Activated CD4-positive, alpha-beta memory T cell treated with anti-CD3 and anti-CD28 coated beads, Interleukin-2, amount 10 ng/mL, durations not matched to agents 7 days and 5 days (primary cell): ENCODE measurements at places on chromosomes 16 and 17.
A peak's percentile ranks its signal among the peaks of the same experiment; 100 is the strongest.

GRCh38 chr17:2394775-2395201 is 6.1 kb downstream of the MNT start:
- DNase-seq = no peak

DNA sequence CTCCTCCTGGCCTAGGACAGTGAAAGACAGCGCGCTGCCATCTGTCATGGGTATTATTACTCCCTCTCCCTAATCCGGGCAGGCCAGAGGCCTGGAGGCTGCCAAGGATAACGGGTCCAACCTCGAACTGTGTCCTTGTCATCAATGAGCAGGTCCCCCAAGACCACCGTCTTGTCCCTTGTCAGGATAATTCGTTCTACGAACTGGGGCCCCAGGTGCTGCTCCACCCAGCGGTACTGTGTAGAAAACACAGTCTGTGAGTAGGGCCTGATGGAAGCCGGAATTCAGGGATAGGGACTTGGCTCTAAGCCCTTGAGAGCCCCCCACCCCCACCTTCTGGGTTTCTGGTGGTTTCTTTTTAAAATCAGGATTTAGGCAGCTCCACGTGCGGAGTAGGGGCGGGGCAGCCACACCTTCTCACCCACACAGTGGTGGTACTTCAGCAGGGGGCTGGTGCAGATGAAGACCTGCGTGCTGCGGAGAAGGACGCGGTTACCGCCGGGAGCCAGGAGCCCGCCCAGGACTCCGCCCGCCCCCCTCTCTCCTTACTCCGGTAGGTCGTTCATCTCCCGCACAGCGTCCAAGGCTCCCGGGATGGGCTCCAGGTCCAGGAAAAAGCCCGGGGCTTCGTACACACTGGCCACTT is 787 bp downstream of the NT5C start:
- peak; percentile 56 for DNase-seq

- DNase-seq = no peak
Observed at GRCh38 chr17:34606763-34607162, 27.4 kb downstream of the TMEM132E start.

DNA sequence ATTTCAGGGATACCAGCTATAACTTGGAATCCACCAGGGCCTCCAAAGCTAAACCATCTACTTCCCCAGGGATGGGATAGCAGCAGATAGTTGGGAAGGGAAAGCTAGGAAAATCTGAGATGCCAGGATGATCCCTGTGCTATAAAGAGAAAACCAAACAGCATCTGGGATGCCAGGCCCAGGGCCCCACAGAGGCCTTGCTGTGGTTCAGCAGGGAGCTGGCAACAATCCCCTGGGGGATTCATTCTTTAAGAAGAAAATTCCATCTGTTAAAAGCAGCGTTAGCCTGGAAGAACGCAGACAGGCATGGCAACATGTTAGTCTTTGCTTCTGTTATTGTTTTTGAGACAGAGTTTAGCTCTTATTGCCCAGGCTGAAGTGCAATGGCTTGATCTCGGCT is 16.6 kb downstream of the MYO18A start:
- no peak for DNase-seq

- DNase-seq = no peak
Observed at GRCh38 chr16:9035996-9036395, 55.4 kb upstream of the HAPSTR1 start.

DNA sequence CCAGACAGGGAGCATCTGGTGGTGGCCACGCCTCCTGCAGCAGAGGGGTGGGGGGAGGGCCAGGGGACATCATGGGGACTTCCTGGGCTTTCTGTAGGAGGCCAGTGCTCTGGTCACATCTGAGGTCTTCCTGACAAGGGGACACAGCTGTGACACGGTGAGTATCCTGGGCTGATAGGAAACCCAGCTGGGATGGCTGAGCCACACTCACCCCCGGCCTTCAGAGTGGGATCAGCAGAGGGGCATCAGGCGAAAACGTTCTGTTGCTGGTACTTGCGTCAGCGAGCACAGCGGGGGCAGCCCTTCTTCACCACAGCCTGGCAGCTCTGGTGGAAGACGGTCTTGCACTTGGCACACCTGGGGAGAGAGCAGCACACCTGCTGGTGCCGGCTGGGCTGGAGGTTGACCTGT is 122.9 kb upstream of the SMURF2 start:
- peak; percentile 12 for DNase-seq

DNA sequence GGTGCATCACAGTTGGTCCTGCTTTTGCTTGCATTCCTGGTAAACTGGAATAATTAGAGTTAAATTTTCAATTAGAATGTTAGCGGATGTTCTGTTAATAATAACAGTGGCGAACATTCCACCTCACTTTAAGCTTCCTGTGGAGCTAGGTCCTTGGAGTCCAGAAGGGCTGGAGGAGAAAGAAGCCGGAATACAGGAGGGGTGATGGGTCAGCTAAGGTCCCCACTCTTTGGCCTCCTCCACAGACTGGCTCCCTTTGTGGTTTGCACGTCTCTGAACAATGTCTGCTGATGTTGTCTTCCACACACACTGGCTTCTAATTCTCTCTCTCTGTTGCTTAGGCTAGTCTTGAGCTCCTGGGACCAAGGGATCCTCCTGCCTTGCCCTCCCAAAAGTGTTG is 35.0 kb upstream of the ETV4 start:
- DNase-seq = no peak

DNA sequence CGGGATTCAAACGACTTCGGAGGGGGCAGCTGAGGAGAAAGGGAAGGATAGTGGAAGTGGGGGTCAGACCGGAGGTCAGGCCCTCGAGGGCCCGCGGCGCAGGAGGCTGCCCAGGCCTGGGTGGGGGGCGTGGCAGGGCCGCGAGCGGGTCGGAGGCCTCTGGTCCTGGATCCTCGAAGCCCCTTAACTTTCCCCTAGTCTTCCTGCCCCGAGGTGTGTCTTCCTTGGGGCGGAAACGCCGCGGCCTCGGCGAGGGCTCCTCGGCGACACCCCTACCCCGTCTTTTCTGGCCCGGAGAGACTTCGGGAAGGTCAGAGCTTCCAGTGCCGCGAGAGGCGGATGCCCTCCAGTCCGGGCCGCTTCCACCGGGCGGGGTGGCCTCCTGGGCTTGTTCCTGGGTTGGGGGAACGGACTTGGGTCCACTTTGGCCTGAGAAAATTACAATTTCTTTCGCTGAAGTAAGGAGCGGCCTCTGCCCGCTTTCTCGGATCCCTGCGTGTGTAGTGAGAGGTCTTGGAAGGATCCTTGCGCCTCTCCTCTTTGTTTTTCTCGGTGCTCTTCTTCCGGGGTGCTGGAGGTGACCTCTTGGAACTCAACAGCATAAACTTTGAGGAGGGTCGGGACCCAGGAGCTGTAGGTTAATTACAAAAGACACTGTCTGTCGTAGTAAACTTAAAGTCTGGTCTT is 491 bp downstream of the IST1 start:
- DNase-seq = no peak

GRCh38 chr16:49458656-49459445 is 85.2 kb downstream of the C16orf78 start:
- DNase-seq = no peak

- peak; percentile 26 for DNase-seq
Observed at GRCh38 chr17:42979511-42980273, at the start of gene PTGES3L. Gene PTGES3L, minus strand, starts transcription at chr17:42980080. Its CDS starts 27 bp downstream, at chr17:42980053.

DNA sequence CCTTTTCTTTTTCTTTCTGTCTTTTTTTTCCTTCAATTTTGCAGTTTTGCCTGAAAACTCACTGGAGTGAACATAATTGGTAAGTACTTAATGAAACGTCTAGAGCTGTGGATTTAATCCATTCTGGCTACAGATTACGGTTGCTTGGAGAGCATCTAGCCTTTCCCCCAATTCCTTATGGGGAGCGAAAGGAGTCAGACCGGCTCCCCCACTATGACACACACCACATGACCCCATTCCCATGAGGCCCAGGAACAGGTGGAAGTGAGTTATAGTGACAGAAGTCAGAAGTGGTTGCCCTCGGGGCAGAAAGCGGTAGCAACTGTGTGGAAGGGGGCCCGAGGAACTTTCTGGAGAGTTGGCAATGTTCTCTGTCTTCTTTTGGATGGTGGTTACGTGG is 41.2 kb downstream of the EMP2 start:
- no peak for DNase-seq

GRCh38 chr17:6676802-6677157 is 25.2 kb downstream of the C17orf100 start:
- DNase-seq = no peak

- no peak for DNase-seq
Observed at GRCh38 chr17:73493956-73494926, 150.0 kb downstream of the SDK2 start.

- DNase-seq = no peak
Observed at GRCh38 chr17:66915204-66915611, 49.3 kb upstream of the CACNG4 start.

DNA sequence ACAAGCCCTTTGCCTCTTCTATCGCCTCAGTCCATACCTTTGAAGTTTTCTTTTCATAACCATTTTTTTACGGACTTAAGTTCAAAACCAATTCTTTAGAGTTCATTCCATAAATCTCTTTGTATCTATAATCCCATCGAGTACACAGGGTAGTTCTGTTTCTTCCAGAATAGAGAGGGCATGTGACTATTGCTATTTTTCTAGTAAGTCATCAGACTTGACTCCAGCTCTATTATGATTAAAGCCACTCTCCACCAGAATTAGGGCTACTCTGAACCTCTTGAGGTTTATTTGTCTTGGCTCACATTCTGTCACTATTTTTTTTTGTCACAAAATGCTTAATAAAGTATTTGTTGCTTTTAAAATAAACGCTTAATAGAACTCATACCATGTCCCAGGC is 191.9 kb upstream of the AXIN2 start:
- no peak for DNase-seq

DNA sequence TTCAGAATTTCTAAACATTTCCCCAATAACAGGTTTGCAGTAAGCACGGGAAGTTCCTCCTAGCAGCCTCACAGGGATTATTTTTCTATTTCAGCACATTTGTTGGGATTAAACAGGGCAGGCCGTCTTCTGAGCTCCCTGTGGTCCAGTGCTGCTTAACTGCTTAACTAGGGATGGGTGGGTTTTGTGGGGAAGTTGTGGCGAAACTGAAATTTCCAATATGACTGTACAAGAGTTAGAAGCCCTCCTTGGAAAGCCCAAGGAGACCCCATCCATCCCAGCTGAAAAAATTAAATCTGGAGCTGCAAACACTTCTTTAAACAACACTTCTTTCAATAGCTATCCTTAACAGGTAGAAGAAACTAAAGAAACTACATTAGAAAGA is 22.2 kb downstream of the FAM117A start:
- no peak for DNase-seq

GRCh38 chr16:17520561-17520960 is 49.8 kb upstream of the XYLT1 start:
- DNase-seq = no peak

GRCh38 chr16:85136702-85137322 is 24.5 kb upstream of the CIBAR2 start:
- no peak for DNase-seq

DNA sequence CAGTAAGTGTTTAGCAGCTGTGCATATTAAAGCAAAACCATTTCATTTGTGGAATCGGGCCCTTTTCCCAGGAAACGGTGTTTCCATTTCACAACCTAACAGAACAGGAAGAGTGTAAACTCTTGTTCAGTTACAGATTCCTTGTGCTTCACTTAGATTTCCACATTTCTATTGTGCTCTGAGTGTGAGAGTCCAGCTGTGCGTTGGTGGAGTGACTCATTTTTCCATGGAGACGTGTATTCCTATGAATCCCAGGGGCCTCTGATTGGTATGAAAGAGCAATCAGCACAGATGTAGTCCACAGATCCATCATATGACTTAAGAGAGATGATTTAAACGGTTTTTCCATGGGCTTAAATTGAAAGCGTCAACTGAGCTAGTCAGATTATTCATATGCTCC is 13.3 kb upstream of the CAVIN1 start:
- no peak for DNase-seq

DNA sequence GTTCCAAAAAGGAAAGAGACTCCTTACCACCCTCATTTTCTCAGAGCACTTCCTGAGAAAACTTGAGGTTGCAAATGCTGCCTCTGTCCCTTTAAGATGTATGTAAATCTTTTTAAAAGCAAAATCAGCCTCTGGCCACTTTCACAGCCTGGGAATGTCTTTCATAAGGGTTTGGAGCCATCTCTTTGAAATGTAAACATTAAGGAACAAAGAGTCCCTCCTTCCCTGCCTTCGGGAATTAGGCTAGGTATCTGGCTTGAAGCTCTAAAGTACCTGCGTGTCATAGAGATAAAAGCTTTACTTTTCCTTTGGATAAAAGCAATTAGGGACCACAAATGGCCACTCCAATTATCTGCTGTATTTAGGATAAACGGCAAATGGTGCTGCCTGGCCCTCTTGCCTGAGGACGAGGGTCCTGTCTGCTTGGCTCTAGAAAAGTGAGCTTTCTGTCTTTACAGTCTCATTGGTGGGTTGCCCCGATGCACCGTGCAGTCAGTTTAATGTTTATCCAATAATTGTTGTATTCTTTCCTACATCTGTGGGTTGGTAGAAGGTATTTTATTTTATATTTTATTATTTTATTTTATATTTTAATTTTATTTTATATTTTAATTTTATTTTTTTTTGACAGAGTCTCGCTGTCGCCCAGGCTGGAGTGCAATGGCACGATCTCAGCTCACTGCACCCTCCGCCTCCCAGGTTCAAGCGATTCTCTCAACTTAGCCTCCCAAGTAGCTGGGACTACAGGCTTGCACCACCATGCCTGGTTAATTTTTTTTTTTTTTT is 23.9 kb downstream of the NLRC3 start:
- DNase-seq = no peak

DNA sequence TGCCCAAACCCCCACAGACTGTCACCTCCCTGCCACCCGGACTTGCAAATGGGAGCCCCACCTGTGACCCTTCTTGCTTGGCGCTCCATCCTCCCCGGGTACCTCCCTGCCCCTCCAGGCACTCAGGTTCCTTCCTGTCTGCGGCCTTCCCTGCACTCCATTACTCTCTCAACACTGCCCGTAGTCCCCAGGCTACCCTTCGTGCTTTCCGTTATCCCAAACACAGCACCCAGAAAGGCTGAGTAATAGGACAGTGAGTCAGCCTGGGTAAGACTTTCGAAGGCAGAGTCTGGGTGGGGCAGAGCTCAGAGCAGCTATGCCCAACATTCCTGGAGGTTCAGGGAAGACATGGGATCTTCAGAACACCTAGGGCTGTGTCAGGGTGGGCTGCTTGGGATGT is 16.6 kb upstream of the C16orf74 start:
- DNase-seq = no peak

DNA sequence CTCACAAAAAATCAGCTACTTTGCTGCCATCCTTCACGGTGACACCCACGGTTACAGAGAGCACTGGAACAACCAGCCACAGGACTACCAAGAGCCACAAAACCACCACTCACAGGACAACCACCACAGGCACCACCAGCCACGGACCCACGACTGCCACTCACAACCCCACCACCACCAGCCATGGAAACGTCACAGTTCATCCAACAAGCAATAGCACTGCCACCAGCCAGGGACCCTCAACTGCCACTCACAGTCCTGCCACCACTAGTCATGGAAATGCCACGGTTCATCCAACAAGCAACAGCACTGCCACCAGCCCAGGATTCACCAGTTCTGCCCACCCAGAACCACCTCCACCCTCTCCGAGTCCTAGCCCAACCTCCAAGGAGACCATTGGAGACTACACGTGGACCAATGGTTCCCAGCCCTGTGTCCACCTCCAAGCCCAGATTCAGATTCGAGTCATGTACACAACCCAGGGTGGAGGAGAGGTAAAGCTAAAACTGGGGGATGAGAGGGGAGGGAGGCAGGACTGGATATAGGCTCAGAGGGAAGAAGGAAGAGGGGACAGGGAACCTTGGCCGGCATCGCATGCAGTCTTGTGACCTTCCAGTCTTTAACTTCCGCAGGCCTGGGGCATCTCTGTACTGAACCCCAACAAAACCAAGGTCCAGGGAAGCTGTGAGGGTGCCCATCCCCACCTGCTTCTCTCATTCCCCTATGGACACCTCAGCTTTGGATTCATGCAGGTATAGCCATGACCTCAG is 581 bp downstream of the CD68 start:
- DNase-seq = no peak

- DNase-seq = no peak
Observed at GRCh38 chr17:68897557-68897956, 57.6 kb downstream of the ABCA8 start.
